ENCODE measurements at places on chromosomes 13 and 19.

DNA sequence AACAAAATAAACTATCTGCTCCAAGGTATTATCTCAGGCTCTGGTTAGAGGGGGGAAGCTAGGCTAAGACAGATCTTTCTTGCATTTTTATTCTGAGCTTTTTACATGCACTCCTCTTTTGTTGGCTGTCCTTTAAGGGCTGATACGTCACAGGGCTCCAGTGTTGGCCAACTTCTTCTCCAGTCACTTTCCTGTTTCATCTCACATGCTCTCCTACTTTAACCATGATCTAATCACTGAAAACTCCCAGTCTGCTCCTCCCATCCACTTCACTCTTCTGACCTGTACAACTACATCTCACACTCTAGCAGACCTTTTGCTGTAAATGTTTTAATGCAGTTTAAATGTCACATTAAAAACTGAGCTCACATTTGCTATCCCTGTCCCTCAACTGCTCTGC is 510.0 kb upstream of the KLF12 start:
- no peak for DNase-seq
- no peak overlapping the region for H3K27ac ChIP-seq
- H3K4me1 ChIP-seq: no peaks in the 10 kb centered on the region

DNA sequence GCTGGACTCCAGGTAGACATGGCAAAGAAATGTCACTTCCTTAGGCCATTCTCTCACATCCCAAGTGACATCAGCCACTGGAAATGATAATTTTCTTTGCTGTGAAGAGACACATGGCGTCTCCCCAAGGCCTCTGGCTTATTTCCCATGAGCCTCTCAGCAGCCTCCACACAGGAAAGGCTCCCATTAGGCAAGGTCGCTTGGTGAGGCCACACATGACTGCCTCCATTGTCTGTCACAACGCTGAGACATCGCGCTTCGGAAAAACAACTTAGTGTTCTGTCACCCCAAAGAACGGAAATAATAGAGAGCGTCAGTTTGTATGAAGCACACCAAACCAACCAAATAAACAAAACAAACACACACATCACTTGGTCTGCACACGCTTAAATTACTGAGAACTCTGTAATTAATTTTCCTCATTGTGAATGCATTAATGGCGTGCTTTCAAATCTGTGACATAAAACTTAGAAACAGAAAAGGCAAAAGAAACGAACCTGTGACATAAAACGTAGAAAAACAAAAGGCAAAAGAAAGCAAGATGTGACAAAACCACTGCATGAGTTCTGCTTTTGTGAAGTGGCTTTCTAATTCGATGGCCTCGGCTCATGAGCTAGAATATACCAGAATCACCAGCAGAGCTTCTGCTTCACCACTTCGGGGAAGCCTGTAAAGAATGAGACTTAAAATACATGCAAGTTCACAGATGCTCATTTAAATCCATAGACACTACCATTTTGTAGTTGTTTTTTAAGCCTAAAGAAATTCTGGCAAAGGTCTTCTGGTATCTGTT is 404.2 kb upstream of the SGCG start:
- no peak overlapping the region for H3K4me3 ChIP-seq
- DNase-seq: no peak

DNA sequence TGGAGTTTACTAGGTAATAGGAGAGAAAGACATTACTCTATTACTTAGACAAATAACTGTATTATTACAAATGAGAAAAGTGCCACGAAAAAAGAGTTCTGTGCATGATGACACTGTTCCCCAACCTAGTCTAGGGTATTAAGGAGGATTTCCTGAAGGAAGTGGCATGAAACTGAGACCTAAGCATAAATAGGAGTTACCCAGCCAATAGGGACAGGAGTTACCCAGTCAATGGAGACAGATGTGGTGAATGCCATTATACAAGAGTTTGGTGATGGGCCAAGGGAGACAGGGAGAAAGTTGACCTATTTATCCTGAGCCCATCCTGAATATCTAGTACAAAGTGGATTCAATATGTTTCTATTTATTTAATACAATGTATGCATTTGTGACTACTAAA is 65.4 kb downstream of the KL start:
- no peak for DNase-seq
- H3K27ac ChIP-seq: no peak overlapping the region
- no peaks in the 10 kb centered on the region for H3K4me1 ChIP-seq

DNA sequence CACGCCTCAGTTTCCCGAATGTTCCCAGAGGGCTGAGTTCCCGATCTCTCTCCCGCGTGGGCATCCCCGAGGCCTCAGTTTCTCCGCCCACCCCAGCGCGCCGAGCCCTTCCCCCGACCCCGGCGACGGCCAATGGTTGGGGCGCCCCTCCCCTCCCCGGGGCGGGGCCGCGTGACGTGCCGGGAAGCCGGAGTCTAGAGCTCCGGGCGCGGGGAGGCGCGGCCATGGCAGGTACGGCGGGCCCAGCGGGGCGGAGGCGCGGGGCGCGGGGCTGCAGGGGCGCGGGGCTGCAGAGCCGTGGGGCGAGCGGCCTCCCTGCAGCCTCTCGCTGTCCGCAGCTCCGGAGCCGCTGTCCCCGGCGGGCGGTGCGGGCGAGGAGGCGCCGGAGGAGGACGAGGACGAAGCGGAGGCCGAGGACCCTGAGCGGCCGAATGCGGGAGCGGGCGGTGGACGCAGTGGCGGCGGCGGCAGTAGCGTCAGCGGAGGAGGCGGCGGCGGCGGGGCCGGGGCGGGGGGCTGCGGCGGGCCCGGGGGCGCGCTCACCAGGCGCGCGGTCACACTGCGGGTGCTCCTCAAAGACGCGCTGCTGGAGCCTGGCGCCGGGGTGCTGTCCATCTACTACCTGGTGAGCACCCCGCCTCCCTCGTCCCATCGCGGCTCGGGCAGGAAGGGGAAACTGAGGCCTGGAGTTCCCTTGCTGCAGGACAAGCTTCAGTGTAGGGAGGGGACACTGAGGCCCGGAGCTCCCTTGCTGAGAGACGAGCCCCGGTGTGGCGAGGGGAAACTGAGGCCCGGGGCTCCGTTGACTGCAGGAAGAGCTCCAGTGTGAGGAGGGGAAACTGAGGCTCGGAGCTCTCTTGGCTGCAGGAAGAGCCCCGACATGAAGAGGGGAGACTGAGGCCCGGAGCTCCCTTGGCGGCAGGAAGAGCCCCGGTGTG is at the start of gene MPND:
MPND (plus strand) TSS at position 193 of the 938 bp plus-strand sequence; CDS start at position 225, 32 bp downstream.
- H3K27ac ChIP-seq: peak within 1 kb of the TSS; percentile 96
- H3K4me3 ChIP-seq: peak within 1 kb of the TSS; percentile 45
- H3K36me3 ChIP-seq: peaks cover 6% of the 10 kb centered on the region
- DNase-seq: peak; percentile 97
- H3K4me1 ChIP-seq: peaks cover 16% of the 10 kb centered on the region

- no peaks in the 10 kb centered on the region for H3K27me3 ChIP-seq
- no peaks in the 10 kb centered on the region for H3K36me3 ChIP-seq
- H3K27ac ChIP-seq: peak within 1 kb of the TSS; percentile 83
- DNase-seq: peak; percentile 99
- H3K4me3 ChIP-seq: peak within 1 kb of the TSS; percentile 95
- H3K4me1 ChIP-seq: peaks cover 20% of the 10 kb centered on the region
Observed at GRCh38 chr19:16197622-16198369, at the start of gene AP1M1. AP1M1 (plus strand) TSS chr19:16197911; CDS start chr19:16198027, 116 bp downstream.

GRCh38 chr13:83780227-83780626 is 102.0 kb downstream of the SLITRK1 start:
- H3K4me3 ChIP-seq: no peak overlapping the region
- H3K27me3 ChIP-seq: no peaks in the 10 kb centered on the region
- H3K36me3 ChIP-seq: no peaks in the 10 kb centered on the region
- no peaks in the 10 kb centered on the region for H3K4me1 ChIP-seq
- DNase-seq: no peak
- no peak overlapping the region for H3K27ac ChIP-seq

DNA sequence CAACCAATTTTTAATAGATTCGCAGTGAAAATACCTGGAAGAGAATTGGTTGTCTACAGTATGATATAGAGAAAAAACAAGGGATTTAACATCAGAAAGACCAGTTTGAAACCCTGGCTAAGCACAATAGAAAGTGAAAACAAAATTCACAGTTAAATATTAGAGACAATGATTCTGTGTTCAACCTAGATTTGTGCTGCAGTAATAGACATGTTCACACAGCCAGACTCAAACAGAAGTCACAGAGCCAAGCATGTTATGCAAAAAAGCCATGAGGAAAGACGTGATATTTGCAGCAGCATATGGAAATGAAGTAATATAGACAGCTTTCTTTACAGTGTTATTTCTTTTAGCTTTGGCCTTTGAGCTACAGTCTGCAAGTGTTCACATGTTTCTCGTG is 48.1 kb downstream of the SCEL start:
- no peaks in the 10 kb centered on the region for H3K27me3 ChIP-seq
- no peak overlapping the region for H3K27ac ChIP-seq
- H3K36me3 ChIP-seq: no peaks in the 10 kb centered on the region
- no peaks in the 10 kb centered on the region for H3K4me1 ChIP-seq
- no peak overlapping the region for H3K4me3 ChIP-seq
- DNase-seq: no peak

GRCh38 chr13:51919531-51919930 is 57.8 kb downstream of the CCDC70 start:
- no peaks in the 10 kb centered on the region for H3K4me1 ChIP-seq
- no peaks in the 10 kb centered on the region for H3K27me3 ChIP-seq
- no peak overlapping the region for H3K27ac ChIP-seq
- H3K4me3 ChIP-seq: no peak overlapping the region
- DNase-seq: no peak

- H3K27me3 ChIP-seq: no peaks in the 10 kb centered on the region
- H3K36me3 ChIP-seq: peaks cover 9% of the 10 kb centered on the region
- peak overlapping the region; percentile 16 for H3K27ac ChIP-seq
- DNase-seq: no peak
Observed at GRCh38 chr19:7986321-7987113, 18.9 kb downstream of the ELAVL1 start.

DNA sequence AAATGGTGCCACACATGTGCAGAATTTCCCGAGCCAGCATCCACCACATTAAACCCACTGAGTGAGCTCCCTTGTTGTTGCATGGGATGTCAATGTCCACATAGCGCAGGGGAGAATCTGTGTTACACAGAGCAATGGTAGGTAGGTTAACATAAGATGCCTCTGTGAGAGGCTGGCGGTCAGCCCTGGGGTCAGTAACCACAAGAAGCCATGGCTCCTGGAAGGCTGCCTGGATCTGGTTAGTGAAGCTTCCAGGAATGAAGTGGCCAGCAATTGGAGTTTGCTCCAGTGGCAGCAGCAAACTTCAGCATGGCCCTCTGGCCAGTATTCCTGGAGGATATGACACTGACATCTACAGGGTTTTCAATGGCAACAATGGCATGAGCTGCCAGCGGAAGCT is 37.0 kb upstream of the PCDH9 start:
- no peak overlapping the region for H3K4me3 ChIP-seq
- DNase-seq: no peak
- no peaks in the 10 kb centered on the region for H3K4me1 ChIP-seq
- no peaks in the 10 kb centered on the region for H3K27me3 ChIP-seq

GRCh38 chr13:95457294-95457693 is 95.2 kb upstream of the CLDN10 start:
- H3K4me1 ChIP-seq: no peaks in the 10 kb centered on the region
- no peak overlapping the region for H3K4me3 ChIP-seq
- no peak for DNase-seq
- no peak overlapping the region for H3K27ac ChIP-seq
- no peaks in the 10 kb centered on the region for H3K36me3 ChIP-seq

DNA sequence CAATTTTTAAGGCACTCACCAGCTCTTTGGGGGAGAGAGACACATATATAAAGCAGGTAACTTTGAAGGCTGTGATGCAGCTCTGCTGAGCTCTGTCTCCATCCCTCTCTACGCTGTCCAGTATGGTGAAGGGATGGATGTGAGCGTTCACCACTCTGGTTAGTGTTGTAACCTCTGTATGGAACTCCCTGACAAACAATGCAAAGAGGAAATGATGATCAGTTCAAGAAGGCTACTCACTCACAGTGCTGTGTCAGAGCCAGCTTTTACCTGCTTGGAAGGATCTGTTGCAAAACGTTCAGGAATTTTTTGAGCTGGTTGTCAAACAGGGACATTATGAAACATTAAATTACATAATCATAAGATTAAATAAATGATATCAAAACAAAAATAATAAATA is 90.8 kb upstream of the SLC10A2 start:
- H3K27me3 ChIP-seq: no peaks in the 10 kb centered on the region
- H3K27ac ChIP-seq: no peak overlapping the region
- no peaks in the 10 kb centered on the region for H3K36me3 ChIP-seq
- no peaks in the 10 kb centered on the region for H3K4me1 ChIP-seq

- no peaks in the 10 kb centered on the region for H3K36me3 ChIP-seq
- no peaks in the 10 kb centered on the region for H3K27me3 ChIP-seq
- no peak overlapping the region for H3K27ac ChIP-seq
Observed at GRCh38 chr19:45476304-45476703, 8.5 kb downstream of the FOSB start.

GRCh38 chr19:12481781-12482508 is 2.7 kb downstream of the ZNF709 start:
- no peaks in the 10 kb centered on the region for H3K4me1 ChIP-seq
- H3K27me3 ChIP-seq: no peaks in the 10 kb centered on the region
- DNase-seq: no peak
- H3K4me3 ChIP-seq: no peak overlapping the region

DNA sequence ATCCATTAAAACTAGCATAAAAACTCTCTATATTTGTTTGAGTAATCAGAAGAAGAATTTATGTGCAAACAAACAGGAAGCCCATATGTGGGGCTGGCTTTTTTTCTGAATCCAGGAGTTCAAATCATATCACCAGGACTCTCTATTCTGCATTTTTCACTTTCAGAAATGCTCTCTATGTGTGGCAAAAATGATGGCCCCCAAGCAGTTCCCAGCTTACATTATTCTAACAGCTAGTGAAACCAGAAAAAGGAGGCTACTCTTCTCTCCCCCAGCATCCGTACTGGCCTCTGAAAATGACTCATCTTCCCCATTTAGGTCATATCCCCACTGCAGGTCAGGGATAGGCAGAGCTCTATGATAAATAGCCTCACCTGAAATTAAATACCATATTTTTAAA is 20.4 kb downstream of the RBM26 start:
- H3K27ac ChIP-seq: no peak overlapping the region
- no peaks in the 10 kb centered on the region for H3K36me3 ChIP-seq

DNA sequence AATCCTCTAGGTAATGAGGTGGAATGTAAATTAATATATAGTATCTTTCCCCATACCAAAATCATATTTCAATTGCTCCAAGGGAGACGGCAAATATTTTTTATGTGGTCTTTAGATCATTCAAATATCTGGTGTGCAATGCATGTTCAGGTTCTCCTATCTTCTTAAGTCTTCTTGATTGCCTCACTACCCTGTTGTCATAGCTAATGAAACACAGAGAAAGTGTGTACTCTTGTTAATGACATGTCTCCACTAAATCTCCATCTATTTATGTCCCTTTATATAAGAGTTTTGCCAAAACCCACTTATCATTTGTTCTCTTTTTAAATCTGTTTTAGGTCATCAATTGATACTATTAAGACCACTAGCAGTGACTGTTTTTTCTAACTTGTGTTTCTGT is 6.6 kb downstream of the STARD13 start:
- H3K27me3 ChIP-seq: no peaks in the 10 kb centered on the region
- peak overlapping the region; percentile 68 for H3K27ac ChIP-seq
- H3K4me3 ChIP-seq: no peak overlapping the region
- H3K4me1 ChIP-seq: peaks cover 5% of the 10 kb centered on the region
- H3K36me3 ChIP-seq: no peaks in the 10 kb centered on the region
- no peak for DNase-seq

- H3K27me3 ChIP-seq: no peaks in the 10 kb centered on the region
- no peaks in the 10 kb centered on the region for H3K36me3 ChIP-seq
- no peak overlapping the region for H3K4me3 ChIP-seq
Observed at GRCh38 chr19:20067943-20068342, 9.9 kb upstream of the ZNF90 start.
